ENCODE measurements at places on chromosomes 5 and 9.

DNA sequence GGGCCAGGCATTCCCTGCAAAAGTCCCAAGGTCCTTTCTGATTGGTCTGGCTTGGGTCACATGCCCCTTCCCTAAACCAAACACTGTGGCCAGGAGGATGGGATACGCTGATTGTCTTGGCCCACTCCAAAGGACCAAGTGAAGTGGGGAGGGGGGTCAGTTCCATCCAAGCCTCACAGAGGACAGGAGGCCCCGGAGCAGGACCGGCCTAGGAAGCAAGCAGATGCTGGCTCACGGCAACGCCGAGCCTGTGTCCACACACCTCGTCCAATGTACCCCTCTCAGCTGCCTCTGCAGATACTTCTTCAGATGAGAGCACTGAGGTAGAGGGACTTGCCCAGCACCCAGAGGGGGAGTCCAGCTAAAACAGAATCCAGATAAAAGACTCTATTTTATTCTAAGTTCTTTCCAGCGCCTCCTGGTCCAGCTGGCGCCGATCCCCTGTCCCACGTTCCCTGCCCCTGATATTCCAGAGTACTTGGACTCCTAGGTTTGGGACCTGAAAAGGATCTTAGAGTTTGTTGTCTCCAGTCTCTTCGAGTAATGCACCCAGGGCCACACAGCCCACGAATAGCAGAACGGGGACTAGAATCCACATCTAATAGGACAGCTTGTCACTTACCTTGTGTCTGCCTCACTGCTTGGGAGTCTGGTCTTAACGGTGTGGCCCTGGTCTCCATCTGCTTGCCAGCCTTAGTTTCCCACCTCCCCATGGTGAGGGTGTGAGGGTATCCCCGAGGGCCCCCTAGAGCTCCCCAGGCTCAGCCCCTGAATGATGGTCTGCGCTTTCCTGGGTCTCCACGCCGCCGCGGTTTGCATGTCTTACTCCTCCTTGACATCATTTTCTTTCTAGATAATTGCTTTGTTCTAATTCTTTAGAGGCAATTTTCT lies 72.4 kb upstream of the UNC5A start:
- no peak for DNase-seq

GRCh38 chr5:146334074-146334533 lies 4.5 kb upstream of the POU4F3 start:
- no peak for DNase-seq

- no peak for DNase-seq
Measured at GRCh38 chr5:172383191-172383802, 71.0 kb downstream of the SH3PXD2B start.

DNA sequence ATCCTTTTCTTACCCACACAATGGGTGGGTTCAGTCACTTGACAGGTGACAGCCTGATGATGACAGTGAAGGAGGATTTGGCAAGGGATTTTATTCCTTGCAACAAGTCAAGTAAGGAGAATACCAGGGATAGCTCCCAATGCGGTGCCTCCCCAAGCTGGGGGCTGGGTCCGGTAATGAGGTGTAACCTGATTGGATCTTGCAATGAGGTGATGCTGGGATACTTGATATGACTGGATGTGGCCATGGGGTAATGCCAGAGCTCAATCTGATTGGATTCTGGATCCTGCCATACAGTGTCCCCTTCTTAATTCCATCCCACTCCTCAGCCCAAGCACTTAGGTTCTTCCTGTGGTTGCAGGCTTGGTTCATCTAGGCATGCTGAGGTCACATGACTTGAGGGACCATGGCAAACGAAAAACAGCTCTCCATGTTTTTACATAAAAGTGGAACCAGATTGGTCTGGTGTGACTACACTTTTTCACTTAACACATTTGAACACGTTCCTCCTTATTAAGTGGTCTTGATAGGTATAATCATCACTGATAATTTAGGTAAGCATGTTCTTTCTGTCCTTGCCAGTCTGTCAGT lies 181.1 kb downstream of the PDZD2 start:
- no peak for DNase-seq
